ENCODE measurements at places on chromosomes 16 and 17.

GRCh38 chr16:76882105-76882504 lies 308.9 kb upstream of the MON1B start:
- DNase-seq = no peak

GRCh38 chr16:72481419-72481818 lies 309.5 kb upstream of the PMFBP1 start:
- DNase-seq = no peak

DNA sequence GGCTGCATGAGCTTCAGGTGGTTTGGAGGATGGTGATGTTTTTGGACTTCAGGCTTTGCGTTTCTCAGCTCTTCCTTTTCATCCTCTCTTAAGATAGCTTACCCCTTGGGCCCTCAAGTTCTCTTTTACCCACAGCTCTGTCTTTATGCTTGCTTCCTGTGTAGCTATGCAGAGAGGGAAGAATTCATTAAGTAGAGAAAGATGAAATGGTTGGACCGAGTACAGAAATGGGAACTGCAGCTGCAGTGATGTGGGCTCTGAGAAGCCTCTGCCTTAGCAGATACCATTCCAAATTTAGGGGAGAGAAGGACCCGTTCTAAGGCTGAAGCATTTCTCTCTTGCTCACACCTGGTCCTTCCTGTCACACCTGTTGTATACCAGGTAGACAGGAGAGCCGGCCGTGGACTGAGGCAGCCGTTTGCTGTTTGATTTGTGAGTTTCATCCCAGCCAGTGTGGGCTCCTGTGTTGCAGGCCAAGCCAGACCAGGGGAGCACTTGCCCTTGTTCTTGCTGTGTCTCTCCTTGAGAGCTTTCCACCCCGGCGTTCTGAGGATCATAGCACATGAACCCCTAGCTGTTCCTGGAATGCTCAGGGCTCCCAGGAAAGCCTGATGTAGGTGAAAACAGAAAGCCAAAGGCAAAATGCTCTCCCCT lies 392.7 kb downstream of the CPPED1 start:
- DNase-seq = no peak

GRCh38 chr17:36862116-36862920 lies 75.0 kb upstream of the LHX1 start:
- no peak for DNase-seq

DNA sequence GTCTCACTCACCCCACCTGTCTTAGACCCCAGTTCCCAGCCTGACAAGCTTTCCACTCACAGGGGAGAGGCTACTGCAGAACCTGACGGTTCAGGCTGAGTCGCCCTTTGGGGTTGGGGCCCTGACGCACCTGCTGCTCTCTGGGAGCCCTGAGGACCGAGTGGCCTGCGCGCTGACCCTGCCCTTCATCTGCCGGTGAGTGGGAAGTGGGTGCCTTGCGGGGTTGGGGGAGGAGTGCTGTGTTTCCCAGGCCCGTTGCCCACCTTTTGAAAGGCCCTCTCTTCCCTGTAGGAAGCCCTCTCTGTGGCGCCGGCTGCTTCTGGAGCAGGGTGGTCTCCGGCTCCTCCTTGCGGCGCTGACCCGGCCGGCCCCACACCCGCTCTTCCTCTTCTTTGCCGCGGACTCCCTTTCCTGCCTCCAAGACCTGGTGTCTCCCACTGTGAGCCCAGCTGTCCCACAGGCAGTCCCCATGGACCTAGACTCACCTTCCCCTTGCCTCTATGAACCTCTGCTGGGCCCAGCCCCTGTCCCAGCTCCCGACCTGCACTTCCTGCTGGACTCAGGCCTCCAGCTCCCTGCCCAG lies 6.1 kb upstream of the TGFB1I1 start:
- no peak for DNase-seq

DNA sequence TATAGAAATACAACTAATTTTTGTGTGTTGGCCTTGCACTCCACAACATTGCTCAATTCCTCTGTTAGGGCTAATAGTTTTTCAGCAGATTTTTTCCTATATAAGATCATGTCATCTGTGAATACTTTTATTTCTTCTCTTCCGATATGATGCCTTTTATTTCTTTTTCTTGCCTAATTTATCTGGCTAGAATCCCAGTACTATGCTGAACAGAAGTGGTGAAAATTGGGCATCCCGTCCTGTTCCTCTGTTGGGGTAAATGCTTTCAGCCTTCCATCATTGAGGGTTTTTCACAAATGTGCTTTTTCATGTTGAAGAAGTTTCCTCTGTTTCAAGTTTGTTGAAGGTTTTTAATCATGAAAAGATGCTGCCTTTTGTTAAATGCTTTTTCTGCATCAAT lies 22.7 kb upstream of the TNFRSF13B start:
- no peak for DNase-seq

GRCh38 chr16:74487634-74488495 lies 66.6 kb upstream of the CLEC18B start:
- no peak for DNase-seq

DNA sequence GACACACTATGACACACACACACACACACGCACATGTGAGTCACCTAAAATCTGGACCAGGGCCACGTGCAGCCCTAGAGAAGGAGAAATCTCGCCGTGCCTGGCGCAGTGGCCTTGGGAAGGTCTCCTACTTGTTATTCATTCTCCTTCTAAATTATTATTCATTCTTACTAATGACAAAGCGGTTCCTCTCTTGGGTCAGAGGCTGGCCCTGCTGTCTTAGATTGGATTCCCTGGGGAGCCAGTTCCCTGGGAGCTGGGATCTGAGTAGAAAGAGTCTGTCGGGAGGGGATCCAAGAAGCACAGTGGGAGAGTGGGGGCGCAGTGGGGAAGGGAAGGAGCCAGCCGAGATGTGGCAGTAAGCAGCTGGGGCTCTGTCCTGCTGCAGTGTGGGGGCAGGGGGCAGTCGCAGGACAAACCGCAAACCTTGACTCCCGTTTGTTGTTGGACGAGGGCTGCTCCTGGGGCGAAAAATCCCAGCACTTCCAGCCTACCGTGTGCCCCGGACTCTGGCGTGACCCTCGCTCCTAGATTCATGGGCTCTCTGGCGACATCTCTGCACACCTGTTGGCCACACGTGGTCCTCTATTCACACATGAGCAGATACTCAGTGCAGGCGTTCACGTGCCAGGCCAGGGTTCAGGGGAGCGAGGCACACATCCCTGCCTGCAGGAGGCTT lies 18.7 kb upstream of the JPH3 start:
- no peak for DNase-seq

DNA sequence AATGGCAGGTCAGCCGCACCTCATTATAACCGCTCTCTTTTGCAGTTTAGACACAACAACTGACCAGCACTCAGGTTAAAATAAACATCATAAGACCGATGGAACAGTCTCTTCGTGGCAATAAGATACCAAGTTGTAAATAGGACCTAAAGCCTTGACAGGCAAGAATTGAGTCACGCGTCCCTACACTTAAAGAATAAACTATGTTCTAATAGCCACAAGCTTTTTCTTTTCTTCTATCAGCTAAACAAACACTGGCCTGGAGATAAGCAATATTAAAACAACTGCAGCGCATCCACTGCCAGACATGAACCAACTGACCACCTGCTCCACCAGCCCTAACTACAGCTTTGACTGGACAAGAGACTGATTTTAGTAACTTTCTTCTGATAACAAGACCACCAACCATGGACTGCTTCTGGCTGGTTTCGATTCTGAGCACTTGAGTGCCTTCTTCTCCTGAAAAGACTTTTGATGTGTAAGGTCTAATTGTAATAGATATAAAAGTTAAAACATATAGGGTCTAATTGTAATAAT lies 17.5 kb downstream of the SLFN12L start:
- DNase-seq = no peak

All from NCI-H1694 treated with DMSO at 0.1 percent for 48 hours (cell line).